Activated T-helper 2 cell treated with anti-CD3 and anti-CD28 coated beads, Interferon-gamma antibody, Interleukin-2, Interleukin-4, amounts not matched to agents 10 μg/mL and 5 μg/mL and 100 μg/mL, durations not matched to agents 14 hours and 24 hours and 36 hours (primary cell): ENCODE measurements at places on chromosomes 3 and 15.
A peak's percentile ranks its signal among the peaks of the same experiment; 100 is the strongest.

- no peaks in the 10 kb centered on the region for H3K36me3 ChIP-seq
- peaks cover 5% of the 10 kb centered on the region for H3K27me3 ChIP-seq
- H3K4me1 ChIP-seq: peaks cover 4% of the 10 kb centered on the region
- no peak overlapping the region for H3K27ac ChIP-seq
Measured at GRCh38 chr15:68400066-68400456, 31.9 kb downstream of the ITGA11 start.

- H3K36me3 ChIP-seq: peaks cover 61% of the 10 kb centered on the region
- H3K27me3 ChIP-seq: no peaks in the 10 kb centered on the region
- DNase-seq: no peak
- H3K4me1 ChIP-seq: peaks cover 46% of the 10 kb centered on the region
- H3K27ac ChIP-seq: no peak overlapping the region
Measured at GRCh38 chr15:68283401-68283800, 5.9 kb downstream of the FEM1B start.

GRCh38 chr15:101723171-101723873 is 951 bp downstream of the TARS3 start:
- H3K4me3 ChIP-seq: peak overlapping the region; percentile 84
- H3K36me3 ChIP-seq: peaks cover 38% of the 10 kb centered on the region
- H3K27ac ChIP-seq: peak overlapping the region; percentile 93
- DNase-seq: peak; percentile 46

DNA sequence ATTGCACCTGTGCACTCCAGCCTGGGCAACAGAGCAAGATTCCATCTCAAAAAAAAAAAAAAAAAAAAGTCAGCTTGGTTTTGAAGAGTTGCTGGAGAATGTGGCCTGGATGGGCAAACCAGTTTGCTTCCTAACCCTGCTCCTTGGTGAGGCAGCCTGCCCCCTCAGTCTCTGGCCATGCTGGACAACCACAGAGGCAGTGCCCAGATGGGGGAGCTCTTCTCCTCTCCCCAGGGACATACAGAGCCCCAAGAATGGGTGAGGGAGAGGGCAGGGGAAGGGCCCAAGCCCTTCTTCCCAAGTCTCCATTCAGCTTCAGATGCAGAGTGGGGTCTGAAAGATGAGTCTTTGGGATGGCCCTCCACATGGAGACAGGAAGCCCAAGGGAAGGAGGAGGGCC is 27.9 kb downstream of the CD276 start:
- H3K4me3 ChIP-seq: no peak overlapping the region
- no peaks in the 10 kb centered on the region for H3K27me3 ChIP-seq
- no peak for DNase-seq
- no peaks in the 10 kb centered on the region for H3K36me3 ChIP-seq
- no peak overlapping the region for H3K27ac ChIP-seq

DNA sequence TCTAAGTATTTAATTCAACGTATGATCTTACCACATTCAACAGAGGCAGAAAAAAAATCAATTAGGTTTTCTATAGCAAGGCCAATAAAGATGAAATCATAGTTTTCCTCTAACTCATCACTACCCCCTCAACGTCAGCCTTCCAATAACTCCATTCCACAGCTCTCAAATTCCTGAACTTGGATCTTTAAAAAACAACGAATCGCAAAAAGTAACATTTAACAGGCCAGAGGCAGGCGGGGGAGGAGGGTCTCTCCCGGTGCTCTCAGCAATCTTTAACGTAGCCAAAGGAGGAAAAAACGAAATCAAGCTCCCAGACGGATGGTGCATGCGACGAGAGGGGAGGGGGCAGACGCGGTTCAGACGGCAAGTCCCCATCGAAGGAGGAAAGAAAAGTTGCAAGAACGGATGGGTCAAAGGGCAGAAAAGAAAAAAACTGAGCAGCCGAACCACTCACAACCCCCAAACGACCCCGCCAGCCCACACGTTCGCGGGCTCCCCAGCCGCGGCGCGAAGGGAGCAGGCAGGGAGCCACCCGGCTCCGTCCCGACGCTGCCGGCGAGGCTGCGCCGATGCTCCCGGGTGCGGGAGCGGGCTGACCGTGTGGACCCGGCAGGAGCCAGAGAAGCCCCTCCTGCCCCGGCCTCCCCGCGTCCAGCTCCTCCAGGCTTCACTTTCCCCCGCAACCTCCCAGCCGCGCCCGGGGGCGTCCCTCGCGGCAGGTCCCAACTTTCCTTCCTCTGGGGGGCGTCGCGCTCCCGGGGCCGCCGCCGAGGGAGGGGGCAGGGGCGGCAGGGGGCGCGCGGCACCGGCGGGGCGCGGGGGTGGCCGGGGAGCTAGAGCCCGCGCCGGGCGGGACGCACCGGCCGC is 703 bp downstream of the PEAK1 start:
- peaks cover 36% of the 10 kb centered on the region for H3K4me1 ChIP-seq
- peak overlapping the region; percentile 80 for H3K27ac ChIP-seq
- H3K4me3 ChIP-seq: peak overlapping the region; percentile 88
- DNase-seq: peak; percentile 20
- no peaks in the 10 kb centered on the region for H3K27me3 ChIP-seq

DNA sequence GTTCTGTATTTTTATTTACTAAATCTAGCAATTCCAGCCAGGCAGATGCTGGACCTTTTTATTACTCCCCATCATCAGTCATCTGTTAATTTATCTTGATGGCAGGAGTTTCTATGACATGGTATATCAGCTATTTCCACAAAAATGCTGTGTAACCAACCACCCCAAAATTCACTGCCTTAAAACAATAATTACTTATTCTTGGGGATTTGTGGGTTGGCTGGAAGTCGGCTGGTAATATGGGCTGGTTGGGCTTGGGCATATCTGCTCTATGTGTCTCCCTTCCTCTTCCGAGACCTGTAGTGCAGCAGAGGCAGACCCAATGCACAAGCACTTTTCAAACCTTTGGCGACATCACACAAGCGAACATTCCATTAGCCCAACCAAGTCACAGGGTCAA is 92.1 kb upstream of the UBE2E1 start:
- no peak overlapping the region for H3K4me3 ChIP-seq
- no peaks in the 10 kb centered on the region for H3K4me1 ChIP-seq
- no peaks in the 10 kb centered on the region for H3K36me3 ChIP-seq
- H3K27ac ChIP-seq: no peak overlapping the region
- H3K27me3 ChIP-seq: peaks cover 19% of the 10 kb centered on the region

DNA sequence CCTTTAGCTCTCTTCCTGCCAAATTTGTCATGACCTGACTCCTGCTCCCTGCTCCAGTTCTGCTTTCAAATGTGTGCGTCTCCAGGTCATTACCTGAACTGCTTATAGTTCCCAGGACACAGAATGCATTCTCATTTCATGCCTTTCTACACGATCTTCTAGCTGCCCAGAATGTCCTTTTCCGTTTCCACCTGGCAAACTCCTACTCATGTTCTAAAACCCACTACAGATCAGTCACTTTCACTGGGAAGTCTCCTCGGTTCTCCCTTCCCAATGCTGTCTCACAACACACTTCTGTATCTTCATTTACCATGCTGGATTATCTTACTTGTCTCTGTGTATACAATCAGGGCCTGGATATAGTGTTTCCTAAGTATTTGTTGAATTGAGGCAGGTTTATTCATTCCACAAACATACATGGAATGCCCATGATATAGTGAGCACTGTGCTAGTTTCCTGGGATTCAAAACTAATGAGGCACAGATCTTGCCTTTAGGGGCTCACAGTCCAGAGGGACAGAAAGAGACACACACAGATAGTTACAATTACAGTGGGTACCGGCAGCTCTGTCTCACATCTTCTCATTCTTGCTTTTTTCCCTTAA is 1.6 kb upstream of the NOX5 start:
- H3K4me1 ChIP-seq: no peaks in the 10 kb centered on the region
- no peak for DNase-seq
- no peak overlapping the region for H3K4me3 ChIP-seq
- H3K27me3 ChIP-seq: no peaks in the 10 kb centered on the region
- H3K36me3 ChIP-seq: no peaks in the 10 kb centered on the region

- H3K27ac ChIP-seq: no peak overlapping the region
- peaks cover 69% of the 10 kb centered on the region for H3K27me3 ChIP-seq
- DNase-seq: no peak
- H3K4me3 ChIP-seq: no peak overlapping the region
- H3K4me1 ChIP-seq: peaks cover 5% of the 10 kb centered on the region
Measured at GRCh38 chr15:65396283-65396964, 18.6 kb upstream of the IGDCC3 start.

- no peak overlapping the region for H3K27ac ChIP-seq
- H3K36me3 ChIP-seq: no peaks in the 10 kb centered on the region
- H3K27me3 ChIP-seq: peaks cover 9% of the 10 kb centered on the region
- peaks cover 9% of the 10 kb centered on the region for H3K4me1 ChIP-seq
Measured at GRCh38 chr3:42654331-42655201, 1.1 kb downstream of the ZBTB47 start.

DNA sequence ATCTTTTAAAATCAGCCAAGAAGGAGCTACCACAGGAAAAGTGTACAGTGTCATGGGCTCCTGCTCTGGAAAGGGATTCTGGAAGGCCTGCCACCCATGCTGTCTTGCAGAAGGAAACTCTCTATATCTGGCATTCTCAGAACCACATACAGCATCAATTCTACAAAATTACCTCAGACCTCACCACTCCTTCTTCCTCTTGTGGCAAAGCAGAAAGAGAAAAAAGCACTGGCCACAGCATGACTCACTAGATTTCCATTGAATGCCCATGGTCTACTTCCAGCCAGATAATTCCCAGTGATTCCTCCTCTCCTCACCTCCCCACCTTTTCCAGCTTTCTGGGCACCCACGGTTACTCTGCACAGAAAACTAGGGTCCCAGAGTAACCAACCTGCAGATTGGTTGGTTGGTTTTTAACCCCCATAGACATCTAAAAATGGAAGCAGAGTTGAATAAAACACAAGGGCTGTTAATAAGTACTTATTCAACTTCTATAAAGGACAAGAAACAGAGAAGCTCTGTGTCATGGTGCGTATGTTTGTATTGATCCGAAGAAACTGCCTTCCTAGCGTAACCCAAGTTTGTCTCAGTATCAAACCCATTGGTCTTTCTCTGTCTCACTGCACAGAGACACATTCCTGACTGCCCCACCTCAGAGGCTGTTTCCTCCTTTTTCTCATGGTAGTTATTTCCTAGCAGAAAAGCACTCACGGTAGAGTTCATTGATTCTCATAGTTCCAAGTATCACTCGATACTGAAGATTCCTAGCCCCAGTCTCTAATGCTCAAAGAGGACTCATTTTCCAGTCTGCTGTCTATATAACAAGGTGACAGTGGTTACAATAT is 67.7 kb downstream of the LDHAL6B start:
- H3K27ac ChIP-seq: peak overlapping the region; percentile 71
- peaks cover 22% of the 10 kb centered on the region for H3K36me3 ChIP-seq
- no peak overlapping the region for H3K4me3 ChIP-seq
- peaks cover 64% of the 10 kb centered on the region for H3K4me1 ChIP-seq

- no peak overlapping the region for H3K4me3 ChIP-seq
- no peak for DNase-seq
- peaks cover 56% of the 10 kb centered on the region for H3K36me3 ChIP-seq
- H3K27me3 ChIP-seq: no peaks in the 10 kb centered on the region
- H3K4me1 ChIP-seq: peaks cover 19% of the 10 kb centered on the region
Measured at GRCh38 chr15:58918239-58918638, 15.2 kb downstream of the SLTM start.

DNA sequence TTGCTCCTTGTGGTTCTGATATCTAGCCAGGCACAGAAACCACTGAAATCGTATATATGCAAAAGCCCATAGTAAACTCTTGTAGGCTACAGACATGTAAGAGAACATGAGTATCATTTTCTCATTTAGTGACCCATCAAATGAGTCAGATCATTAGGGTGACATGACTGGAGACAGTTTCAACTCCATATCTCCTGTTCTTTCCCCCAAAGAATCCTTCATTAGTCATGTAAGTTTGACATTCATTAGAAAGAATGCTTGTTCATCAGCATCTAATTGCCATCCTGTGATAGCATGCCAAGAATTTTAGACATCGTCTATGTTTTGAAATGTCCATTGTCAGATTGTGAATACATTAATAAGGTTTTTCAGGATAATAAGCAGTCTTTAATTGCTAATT is 264.9 kb upstream of the TPM1 start:
- H3K36me3 ChIP-seq: no peaks in the 10 kb centered on the region
- no peaks in the 10 kb centered on the region for H3K4me1 ChIP-seq
- H3K4me3 ChIP-seq: no peak overlapping the region
- DNase-seq: no peak
- peaks cover 2% of the 10 kb centered on the region for H3K27me3 ChIP-seq
- no peak overlapping the region for H3K27ac ChIP-seq

- H3K4me3 ChIP-seq: no peak overlapping the region
- H3K27me3 ChIP-seq: peaks cover 6% of the 10 kb centered on the region
- no peak overlapping the region for H3K27ac ChIP-seq
- no peak for DNase-seq
- H3K36me3 ChIP-seq: no peaks in the 10 kb centered on the region
- no peaks in the 10 kb centered on the region for H3K4me1 ChIP-seq
Measured at GRCh38 chr3:19264424-19264823, 116.1 kb downstream of the KCNH8 start.

GRCh38 chr15:76973362-76973743 is 21.6 kb upstream of the PSTPIP1 start:
- no peak for DNase-seq
- peaks cover 7% of the 10 kb centered on the region for H3K27me3 ChIP-seq
- peaks cover 32% of the 10 kb centered on the region for H3K4me1 ChIP-seq
- no peak overlapping the region for H3K4me3 ChIP-seq
- no peaks in the 10 kb centered on the region for H3K36me3 ChIP-seq

GRCh38 chr3:45676325-45677032 is 12.7 kb upstream of the SACM1L start:
- peaks cover 59% of the 10 kb centered on the region for H3K36me3 ChIP-seq
- no peaks in the 10 kb centered on the region for H3K27me3 ChIP-seq
- H3K4me3 ChIP-seq: peak overlapping the region; percentile 61

DNA sequence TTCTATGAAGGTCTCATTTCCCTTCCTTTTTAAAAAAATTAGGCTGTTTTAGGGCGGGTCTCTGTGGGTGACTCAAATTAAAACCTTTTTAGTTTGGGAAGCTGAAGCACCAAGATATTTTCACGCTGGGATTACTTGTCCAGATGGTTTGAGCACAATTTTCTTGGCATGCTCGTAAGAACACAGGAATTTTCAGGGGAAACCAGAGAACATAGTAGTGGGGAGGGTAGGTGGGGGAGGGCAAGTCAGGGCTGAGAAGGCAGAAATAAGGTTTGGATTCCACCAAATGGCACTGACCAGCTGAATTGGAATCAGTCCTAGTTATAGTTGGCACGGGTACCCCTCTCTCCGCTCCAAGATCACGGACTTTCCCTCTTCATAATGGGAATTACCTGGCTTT is 97.3 kb upstream of the LRIG1 start:
- H3K36me3 ChIP-seq: no peaks in the 10 kb centered on the region
- peaks cover 4% of the 10 kb centered on the region for H3K4me1 ChIP-seq
- H3K27ac ChIP-seq: no peak overlapping the region
- DNase-seq: no peak
- peaks cover 16% of the 10 kb centered on the region for H3K27me3 ChIP-seq

- DNase-seq: no peak
- H3K27me3 ChIP-seq: no peaks in the 10 kb centered on the region
- peaks cover 83% of the 10 kb centered on the region for H3K4me1 ChIP-seq
- no peak overlapping the region for H3K4me3 ChIP-seq
Measured at GRCh38 chr15:50881121-50882048, 27.1 kb upstream of the AP4E1 start.

GRCh38 chr3:179921500-179921899 is 115.2 kb downstream of the PEX5L start:
- no peak for DNase-seq
- H3K27ac ChIP-seq: no peak overlapping the region
- no peaks in the 10 kb centered on the region for H3K36me3 ChIP-seq
- H3K27me3 ChIP-seq: peaks cover 11% of the 10 kb centered on the region

GRCh38 chr3:72256716-72257115 is 471.8 kb upstream of the PROK2 start:
- H3K27ac ChIP-seq: no peak overlapping the region
- peaks cover 16% of the 10 kb centered on the region for H3K27me3 ChIP-seq
- no peak for DNase-seq
- no peak overlapping the region for H3K4me3 ChIP-seq
